Naive B cell (primary cell): ENCODE measurements at places on chromosomes 2 and 18.

- H3K4me3 ChIP-seq: no peak overlapping the region
- DNase-seq: no peak
- no peaks in the 10 kb centered on the region for H3K27me3 ChIP-seq
- H3K36me3 ChIP-seq: peaks cover 26% of the 10 kb centered on the region
These were observed 36.6 kb downstream of the FEZ2 start for GRCh38 chr2:36561237-36561944.

DNA sequence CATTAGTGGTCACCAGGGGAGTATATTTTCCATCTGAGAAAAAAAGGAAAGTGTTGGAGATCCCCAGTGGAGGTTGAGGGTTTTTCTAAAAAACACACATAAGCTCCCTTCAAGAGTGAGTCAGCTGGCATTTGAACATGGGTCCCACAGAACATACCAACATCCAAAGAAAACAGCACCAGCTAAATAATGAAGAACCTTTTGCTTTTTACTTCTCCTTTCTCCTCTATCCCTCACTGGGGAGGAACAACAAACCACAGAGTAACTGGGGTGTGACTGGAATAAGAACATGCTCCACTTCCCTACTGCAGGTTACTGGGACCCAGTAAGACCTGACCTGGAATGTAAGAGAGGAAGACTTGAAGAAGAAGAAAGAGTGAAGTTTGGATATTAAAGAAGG lies 56.5 kb upstream of the RAPH1 start:
- no peak overlapping the region for H3K4me3 ChIP-seq
- no peaks in the 10 kb centered on the region for H3K36me3 ChIP-seq
- peaks cover 76% of the 10 kb centered on the region for H3K27me3 ChIP-seq
- H3K4me1 ChIP-seq: peaks cover 4% of the 10 kb centered on the region

DNA sequence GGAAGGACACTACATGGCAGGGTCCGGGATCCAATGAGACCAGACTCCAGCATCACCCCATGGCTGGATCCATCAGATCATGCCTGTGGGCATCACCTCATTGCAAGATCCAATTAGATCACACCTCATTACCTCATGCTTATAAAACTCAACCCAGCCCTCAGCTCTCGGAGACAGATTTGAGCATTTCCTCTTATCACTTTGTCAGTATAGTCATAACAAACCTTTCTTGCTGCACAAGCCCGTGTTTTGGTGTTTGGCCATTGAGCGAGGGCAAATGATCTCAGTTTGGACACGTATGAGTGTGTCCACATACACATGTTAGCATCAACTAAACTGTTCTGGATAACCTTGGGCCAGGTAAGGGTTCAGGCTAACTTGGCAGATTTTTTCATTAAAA lies 58.8 kb downstream of the CCDC195 start:
- no peak for DNase-seq
- no peaks in the 10 kb centered on the region for H3K4me1 ChIP-seq
- no peaks in the 10 kb centered on the region for H3K36me3 ChIP-seq

- DNase-seq: no peak
- no peaks in the 10 kb centered on the region for H3K36me3 ChIP-seq
- no peak overlapping the region for H3K4me3 ChIP-seq
- H3K27me3 ChIP-seq: peaks cover 16% of the 10 kb centered on the region
- no peak overlapping the region for H3K27ac ChIP-seq
These were observed 222.4 kb downstream of the BCL2 start for GRCh38 chr18:63097178-63097577.

DNA sequence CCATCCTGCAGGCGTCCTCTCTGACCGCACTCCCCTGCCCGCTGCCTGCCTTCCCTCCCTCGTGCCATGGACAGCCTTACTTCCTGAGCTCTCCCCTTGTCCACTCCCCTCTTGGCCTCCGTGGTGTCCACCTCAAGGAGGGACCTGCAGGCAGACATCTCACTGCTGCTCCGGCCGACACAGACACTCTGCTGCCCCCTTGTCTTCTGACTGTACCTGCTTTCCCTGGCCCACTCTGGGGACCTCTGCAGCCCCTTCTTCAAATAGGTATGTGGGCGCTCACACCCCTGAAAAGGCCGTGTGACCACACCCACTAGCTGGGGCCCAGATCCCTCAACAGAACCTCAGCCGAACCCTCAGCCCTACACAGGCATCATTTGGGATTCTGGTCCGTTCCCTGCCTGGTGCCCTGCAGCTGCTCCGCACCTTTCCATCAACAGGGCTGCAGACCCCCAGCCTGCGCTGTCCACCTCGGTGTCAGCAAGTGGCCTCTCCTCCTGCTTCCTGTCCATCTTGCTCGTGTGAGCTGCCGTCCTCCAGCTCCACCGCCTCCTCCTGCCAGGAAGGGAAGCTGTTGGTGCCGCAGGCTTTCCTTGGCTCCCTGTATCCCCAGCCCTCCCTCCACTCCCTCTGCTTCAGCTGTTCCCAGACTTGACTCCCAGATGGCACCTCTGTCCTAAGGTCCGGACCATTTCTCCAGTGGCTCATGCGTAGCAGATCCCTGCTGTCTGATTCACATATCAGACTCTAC lies 94.1 kb downstream of the KLHL29 start:
- H3K36me3 ChIP-seq: no peaks in the 10 kb centered on the region
- H3K27me3 ChIP-seq: peaks cover 21% of the 10 kb centered on the region
- no peak overlapping the region for H3K4me3 ChIP-seq
- no peak for DNase-seq
- H3K4me1 ChIP-seq: no peaks in the 10 kb centered on the region
- no peak overlapping the region for H3K27ac ChIP-seq
